ENCODE measurements at places on chromosomes 12 and 14.

GRCh38 chr12:21478756-21479455 lies 22.5 kb downstream of the RECQL start:
- DNase-seq: no peak

DNA sequence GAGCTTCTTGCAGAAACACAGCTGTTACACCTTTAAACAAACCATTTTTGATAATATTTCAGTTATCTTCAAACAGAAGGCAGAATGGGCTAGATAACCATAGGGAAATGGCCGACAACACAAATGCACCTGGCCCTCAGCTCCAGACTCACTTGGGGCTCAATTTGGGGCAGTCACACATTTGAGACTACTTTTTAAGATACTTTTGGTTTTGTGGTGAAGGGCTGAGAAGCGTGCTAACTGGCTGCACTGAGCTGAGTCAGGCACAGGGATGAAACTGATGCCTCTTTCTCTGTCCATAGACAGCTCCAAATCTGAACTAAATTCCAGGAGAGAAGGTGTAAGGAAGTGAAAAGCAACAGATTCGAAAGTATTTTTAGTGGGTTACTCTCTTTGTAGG lies 18.5 kb upstream of the GRIP1 start:
- DNase-seq: no peak

GRCh38 chr12:27332407-27332713 lies 276 bp upstream of the BMAL2 start:
- no peak for DNase-seq

DNA sequence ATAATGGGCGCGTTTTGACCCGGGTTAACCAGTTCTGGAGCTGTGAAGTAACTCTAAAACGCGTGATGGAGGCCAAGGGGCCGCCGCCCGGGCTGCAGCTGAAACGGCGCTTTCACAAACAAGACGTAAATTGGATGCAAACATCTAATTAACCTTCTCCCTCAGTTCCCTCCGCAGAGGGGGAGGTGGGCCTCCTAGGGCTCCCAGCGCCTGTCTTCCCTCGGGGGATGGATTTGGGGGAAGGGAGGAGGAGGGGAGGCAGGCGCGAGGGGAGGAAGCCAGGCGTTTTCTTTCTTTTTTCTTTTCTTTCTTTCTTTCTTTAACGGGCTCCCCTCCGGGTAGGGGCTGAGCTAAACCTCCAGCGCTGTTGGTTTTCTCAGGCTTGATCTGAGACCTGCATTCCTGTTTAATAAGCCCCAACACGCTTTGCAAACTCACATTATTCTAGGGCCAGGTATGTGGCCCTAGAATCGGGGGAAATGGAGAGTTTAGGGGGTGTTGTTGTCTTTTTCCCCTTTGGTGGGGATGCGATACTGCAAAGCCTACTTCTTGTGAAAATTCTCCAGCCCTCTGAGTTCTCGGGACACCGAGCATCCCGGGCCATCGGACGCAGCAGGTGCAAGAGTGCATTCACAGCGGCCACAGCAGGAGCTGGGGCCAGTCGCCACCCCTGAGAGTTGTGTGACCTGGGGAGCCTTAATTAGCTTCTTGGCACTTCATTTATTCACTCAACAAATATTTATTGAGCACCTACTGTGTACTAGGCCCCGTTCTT lies 43.6 kb upstream of the LHX5 start:
- DNase-seq: no peak

- no peak for DNase-seq
These were observed at the start of gene MARCHF9 for GRCh38 chr12:57754411-57755193. TSS of gene MARCHF9 (plus strand) at chr12:57755103. CDS start at chr12:57755529, 426 bp downstream.

DNA sequence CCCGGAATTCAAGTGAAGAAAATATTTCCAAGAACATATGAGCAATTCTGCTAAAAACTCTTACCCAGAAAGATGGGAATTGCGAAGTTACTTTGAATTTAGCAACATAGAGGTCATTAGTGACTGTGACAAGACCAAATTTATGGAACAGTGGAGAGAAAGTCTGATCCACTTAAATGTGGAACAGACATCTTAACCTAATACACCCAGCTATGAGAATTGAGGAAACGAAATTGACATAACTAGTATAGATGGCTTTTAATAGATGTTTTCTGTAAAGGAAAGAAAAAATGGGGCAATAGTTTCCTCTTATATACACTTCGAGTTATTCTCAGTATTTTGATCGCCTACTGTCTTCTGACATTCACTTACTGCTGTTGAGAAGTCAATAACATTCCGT lies 4.6 kb downstream of the OVCH1 start:
- DNase-seq: no peak

DNA sequence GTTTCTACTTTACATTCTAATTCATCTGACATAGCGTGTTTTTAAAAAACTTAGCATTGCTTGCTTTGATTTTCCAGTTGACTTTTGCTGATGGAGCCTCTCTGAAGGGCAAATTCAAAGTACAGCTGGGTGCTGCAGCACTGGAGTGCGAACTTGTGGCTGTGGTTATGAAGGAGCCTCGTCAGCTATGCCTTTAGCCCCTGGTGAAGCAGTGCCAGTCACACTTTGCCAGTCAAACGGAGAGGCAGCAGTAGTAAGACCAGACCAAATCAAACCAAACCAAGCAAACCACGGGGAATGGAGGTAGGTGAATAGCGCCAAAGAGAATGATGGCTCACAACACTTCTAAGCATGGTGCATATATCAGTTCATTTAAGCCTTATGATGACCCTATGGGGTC lies 15.1 kb upstream of the SLC38A2 start:
- DNase-seq: no peak

Measured in DMS 273 treated with DMSO at 0.1 percent for 48 hours (cell line).